ENCODE measurements at places on chromosomes 12 and 14.

- DNase-seq: no peak
Observed at GRCh38 chr12:121574025-121574424, 6.8 kb downstream of the KDM2B start.

DNA sequence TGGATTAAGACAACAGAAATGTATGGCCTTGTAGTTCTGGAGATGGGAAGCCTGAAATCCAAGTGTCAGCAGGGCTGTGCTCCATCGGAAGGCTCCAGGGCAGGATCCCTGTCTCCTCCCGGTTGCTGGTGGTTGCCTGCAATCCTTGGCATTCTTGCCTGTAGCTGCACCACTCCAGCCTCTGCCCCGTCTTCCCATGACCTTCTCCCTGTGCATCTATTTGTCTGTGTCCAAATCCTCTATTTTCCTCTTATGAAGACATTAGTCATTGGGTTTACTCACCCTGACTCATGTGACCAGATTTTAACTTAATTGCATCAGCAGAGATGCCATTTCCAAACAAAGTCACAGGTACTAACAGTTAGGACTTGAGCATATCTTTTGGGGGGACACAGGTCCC is 15.1 kb downstream of the TUNAR start:
- DNase-seq: no peak

GRCh38 chr12:495466-495865 is 35.7 kb downstream of the B4GALNT3 start:
- no peak for DNase-seq

- no peak for DNase-seq
Observed at GRCh38 chr12:124191966-124192365, 102.9 kb upstream of the RFLNA start.

GRCh38 chr14:73323896-73324399 is 86.6 kb downstream of the PAPLN start:
- DNase-seq: no peak

DNA sequence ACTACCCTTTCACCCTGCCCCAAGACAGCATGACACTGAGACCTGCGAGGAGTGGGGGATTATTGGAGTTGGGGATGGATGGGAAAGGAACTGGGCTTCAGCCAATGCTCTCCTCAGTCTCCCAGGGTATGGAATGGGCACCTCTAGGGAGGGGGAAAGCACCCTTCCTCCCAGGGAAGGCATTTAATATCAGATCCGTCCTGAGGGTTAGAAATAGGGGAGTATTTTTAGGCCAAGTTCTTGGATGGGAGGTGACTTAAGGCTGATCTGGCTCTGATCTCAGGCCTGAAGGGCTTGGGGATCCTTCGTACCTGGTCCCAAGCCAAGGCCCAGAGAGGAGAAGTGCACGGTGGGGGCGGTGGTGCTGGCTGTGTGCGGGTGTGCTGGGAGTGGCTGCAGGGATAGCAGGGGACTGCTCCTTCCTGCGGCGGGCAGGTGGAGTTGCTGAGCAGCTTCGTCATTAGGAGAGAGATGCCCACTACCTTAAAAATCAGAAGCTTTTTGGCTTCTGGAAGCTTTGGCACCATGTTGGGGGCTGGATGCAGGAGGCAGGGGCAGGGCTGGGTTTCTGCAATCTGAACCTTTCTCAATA is 7.0 kb upstream of the CEBPE start:
- DNase-seq: no peak

GRCh38 chr14:99560922-99561683 is 42.9 kb downstream of the CCDC85C start:
- peak; percentile 92 for DNase-seq

Data from LNCaP clone FGC (cell line).